ENCODE measurements at places on chromosomes 3 and 15. TPM values are rescaled to one million over a fixed set of nuclear protein-coding genes. Genes with fewer than 3 reads are reported as not detected.

The TIMP4 gene
- 2.5 TPM for total RNA-seq

The ITIH4 gene
- total RNA-seq = 2.8 TPM

DNA sequence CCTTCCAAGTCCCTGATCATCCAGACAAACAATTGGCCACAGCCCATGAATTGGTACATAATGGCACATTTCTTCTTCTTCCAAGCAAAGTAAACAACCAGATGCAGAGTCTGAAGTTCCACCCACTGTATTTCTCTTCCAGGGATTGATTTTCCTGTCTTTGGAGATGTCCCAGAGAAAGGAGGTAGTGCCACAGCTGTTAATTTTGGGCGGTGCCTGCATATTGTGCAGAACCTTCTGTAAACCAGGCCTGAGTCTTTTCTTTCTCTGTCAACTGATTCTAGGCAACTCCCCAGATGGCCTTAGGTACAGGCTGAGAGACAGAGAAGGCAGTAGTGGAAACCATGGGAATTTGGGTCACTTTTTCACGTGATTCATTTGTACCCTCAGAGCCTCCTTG lies 73.5 kb upstream of the TNIK start:
- no peak for DNase-seq

GRCh38 chr3:67389176-67389575 lies 265.2 kb downstream of the SUCLG2 start:
- DNase-seq = no peak

The SH3GL3 gene
- 186 TPM for total RNA-seq

The CSPG4 gene
- 5.5 TPM for total RNA-seq

DNA sequence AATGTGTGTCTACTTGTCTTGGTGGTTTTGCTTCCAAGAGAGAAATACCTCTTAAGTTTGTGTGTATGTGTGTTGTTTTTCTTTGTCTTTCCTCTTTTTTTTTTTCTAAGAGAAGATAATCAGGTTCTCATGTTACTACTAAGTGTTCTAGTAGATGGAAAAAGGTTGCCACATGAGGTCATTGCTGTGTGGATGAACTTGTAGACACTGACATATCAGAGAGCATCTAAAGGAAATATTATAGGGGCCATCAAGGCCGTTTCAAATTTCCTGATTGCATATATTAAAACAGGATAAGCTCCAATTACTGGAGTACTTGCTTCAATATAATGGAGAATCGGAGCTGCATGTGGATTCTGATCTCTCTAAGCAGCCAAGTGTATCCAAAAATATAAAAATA lies 747.5 kb downstream of the NR2F2 start:
- no peak for DNase-seq

GRCh38 chr3:124116906-124117305 lies 125.0 kb upstream of the ROPN1 start:
- DNase-seq = no peak

- DNase-seq = no peak
Observed at GRCh38 chr15:24898715-24899272, 56.0 kb upstream of the SNRPN start.

GRCh38 chr3:41080141-41080540 lies 119.2 kb upstream of the CTNNB1 start:
- DNase-seq = no peak

The HHLA2 gene
- total RNA-seq = not detected

DNA sequence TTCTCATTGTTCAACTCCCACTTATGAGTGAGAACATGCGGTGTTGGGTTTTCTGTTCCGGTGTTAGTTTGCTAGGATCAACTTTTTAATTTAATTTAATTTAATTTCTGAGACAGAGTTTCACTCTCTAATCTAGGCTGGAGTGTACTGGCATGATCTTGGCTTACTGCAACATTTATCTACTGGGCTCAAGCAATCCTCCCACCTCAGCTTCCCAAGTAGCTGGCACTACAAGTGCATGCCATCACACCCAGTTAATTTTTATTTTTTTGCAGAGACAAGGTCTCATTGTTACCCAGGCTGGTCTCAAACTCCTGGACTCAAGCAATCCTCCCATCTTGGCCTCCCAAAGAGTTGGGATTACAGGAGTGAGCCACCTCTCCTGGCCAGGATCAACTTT lies 82.7 kb downstream of the GPR156 start:
- no peak for DNase-seq

DNA sequence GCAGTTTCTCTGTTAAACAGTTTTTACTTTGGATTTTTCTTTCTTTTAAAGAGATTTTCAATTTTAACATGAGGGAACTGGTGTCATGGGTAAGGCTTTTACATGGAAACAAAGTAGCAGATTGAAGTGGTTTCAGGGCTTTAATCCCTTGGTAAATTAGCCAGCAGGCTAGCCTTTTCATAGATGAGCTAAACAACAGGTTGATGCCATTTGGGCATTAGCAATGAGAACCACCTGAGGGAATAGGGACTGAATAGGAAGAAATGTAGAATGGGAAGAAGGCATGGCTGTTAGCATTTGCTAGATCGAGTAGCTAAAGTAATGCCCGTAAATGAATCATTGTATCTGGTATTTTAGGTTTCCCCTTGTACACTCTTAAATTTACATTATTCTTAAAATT lies 165.5 kb upstream of the MLF1 start:
- no peak for DNase-seq

- no peak for DNase-seq
Observed at GRCh38 chr3:128919988-128920387, 40.6 kb downstream of the ACAD9 start.

DNA sequence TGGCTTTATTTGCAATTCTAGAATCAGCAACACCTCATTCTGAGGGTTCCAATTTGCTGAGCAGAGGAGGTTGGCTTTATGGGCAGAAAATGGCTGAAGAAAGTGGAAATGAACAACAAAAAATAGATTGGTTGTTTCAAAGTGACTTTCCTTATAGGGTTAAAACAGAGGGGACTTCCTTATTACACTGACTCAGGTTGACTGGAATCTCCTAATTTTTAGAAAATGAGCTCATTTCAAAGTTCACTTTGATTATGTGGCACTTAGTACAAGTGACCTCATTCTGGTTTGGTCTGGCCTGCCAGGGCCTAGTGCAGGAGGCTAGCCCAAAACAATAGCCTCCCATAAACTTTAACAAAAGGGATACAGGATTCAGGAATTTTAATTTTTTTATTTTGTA lies 41.4 kb downstream of the NFKBIZ start:
- DNase-seq = no peak

- no peak for DNase-seq
Observed at GRCh38 chr3:149455989-149456388, 18.5 kb upstream of the TM4SF4 start.

The SLC12A1 gene
- total RNA-seq = 0.16 TPM

- DNase-seq = no peak
Observed at GRCh38 chr3:4852780-4853748, 126.2 kb upstream of the BHLHE40 start.

The SLCO2A1 gene
- 0.78 TPM for total RNA-seq

Measured in occipital lobe (tissue), 3 donors.